ENCODE measurements at places on chromosomes 7 and 10. TPM values are rescaled to one million over a fixed set of nuclear protein-coding genes. Genes with fewer than 3 reads are reported as not detected.

DNA sequence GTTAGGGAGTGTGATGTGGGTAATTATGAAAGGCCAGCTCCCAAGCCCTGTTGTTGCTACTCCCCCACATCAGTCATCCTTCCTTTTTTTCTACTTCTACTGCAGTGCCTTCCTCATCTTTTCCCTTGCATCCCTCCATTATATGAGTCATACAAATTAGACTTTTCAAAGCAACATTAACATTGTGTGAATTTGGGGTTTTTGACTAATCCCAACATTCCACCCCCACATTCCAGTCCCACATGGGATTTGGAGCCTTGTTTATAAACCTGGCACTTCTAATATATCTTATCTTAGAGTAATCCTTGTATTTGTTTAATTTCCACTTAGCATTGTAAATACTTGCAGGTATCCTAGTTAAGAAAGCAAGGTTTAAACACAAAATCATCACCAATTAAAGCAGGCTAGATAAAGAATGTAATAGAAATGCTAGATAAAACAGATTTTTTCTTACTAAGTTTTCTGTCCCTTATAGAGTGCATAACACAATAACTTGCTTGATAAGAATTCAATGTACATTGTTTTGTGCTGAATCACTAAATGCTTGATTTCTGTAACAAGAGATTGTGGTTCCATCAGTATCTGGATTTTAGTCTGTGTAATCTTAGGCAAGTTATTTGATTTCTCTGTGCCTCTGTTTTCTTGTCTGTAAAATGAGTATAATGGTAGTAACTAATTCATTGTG is 165.8 kb downstream of the CFTR start:
- no peak overlapping the region for H3K27ac ChIP-seq
- no peaks in the 10 kb centered on the region for H3K36me3 ChIP-seq
- no peak for DNase-seq
- no peak overlapping the region for H3K4me3 ChIP-seq

LIMK1 gene
- 7.1 TPM for total RNA-seq

ENTPD1 gene
- 16.6 TPM for total RNA-seq

NAMPT gene
- 96.6 TPM for total RNA-seq

DNA sequence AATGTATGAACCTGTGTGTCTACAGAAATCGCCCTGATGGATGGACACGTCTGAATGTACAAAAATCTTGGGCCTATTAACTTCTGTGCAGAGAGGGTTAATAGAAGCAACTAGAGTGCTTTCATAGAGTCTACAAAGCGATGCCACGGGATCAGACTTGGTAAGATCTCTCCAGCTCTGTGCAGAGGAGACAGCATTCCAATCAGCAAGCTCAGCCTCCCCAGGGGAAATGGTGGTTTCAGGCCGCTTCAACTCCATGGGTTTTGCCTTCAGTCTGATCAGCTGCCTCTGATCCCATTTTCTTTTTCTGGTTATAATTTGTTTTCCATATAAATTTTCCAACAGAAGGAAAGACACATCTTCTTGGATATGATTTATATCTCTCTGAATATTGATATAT is 35.1 kb upstream of the COBL start:
- no peaks in the 10 kb centered on the region for H3K36me3 ChIP-seq
- no peaks in the 10 kb centered on the region for H3K4me1 ChIP-seq
- no peaks in the 10 kb centered on the region for H3K27me3 ChIP-seq
- no peak overlapping the region for H3K27ac ChIP-seq
- no peak for DNase-seq
- H3K4me3 ChIP-seq: no peak overlapping the region

NXPH1 gene
- total RNA-seq: not detected

- H3K27me3 ChIP-seq: no peaks in the 10 kb centered on the region
- no peak overlapping the region for H3K4me3 ChIP-seq
- DNase-seq: no peak
- peak overlapping the region; percentile 1 for H3K27ac ChIP-seq
- H3K4me1 ChIP-seq: no peaks in the 10 kb centered on the region
- no peaks in the 10 kb centered on the region for H3K36me3 ChIP-seq
Observed at GRCh38 chr7:116582806-116583444, 58.1 kb downstream of the CAV1 start.

- no peak overlapping the region for H3K4me3 ChIP-seq
- no peaks in the 10 kb centered on the region for H3K36me3 ChIP-seq
- peak overlapping the region; percentile 19 for H3K27ac ChIP-seq
- peaks cover 22% of the 10 kb centered on the region for H3K4me1 ChIP-seq
- peak; percentile 89 for DNase-seq
- no peaks in the 10 kb centered on the region for H3K27me3 ChIP-seq
Observed at GRCh38 chr10:100364735-100365391, 17.8 kb downstream of the SCD start.

- H3K4me3 ChIP-seq: no peak overlapping the region
- no peak for DNase-seq
- H3K4me1 ChIP-seq: no peaks in the 10 kb centered on the region
- H3K27ac ChIP-seq: no peak overlapping the region
- no peaks in the 10 kb centered on the region for H3K27me3 ChIP-seq
Observed at GRCh38 chr7:22113041-22113440, 167.3 kb upstream of the CDCA7L start.

GRCh38 chr10:33556620-33557019 is 222.2 kb upstream of the NRP1 start:
- DNase-seq: no peak
- no peaks in the 10 kb centered on the region for H3K4me1 ChIP-seq
- H3K36me3 ChIP-seq: no peaks in the 10 kb centered on the region
- H3K27ac ChIP-seq: no peak overlapping the region
- no peaks in the 10 kb centered on the region for H3K27me3 ChIP-seq

GOLGA7B gene
- 0.83 TPM for total RNA-seq

DNA sequence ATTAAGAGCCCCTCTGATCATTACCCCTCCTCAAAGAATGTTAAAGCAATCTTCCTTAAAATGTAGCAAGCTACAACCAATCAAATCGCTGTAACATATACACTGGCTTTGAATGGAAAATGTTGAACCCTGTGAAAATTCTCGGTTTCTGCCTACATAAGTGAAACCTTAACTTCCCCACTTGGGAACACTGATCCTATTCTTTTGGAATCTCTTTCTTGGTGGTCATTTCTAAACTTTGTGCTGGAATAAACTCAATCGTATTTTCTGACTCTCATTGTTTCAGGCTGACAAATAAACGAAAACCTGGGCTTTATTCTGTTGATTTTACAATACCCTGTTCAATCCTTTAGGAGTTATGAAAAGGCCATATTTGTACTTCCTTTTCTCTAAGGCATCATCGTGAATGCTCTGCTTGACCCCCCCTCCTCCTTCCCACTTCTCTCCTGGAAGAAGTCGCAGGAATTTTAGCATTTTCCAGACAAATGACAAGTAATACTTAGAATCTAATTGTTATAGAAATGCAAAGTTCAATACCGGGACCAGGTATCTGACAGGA is 155.1 kb upstream of the FAM13C start:
- no peaks in the 10 kb centered on the region for H3K27me3 ChIP-seq
- H3K27ac ChIP-seq: no peak overlapping the region
- no peaks in the 10 kb centered on the region for H3K4me1 ChIP-seq
- no peak overlapping the region for H3K4me3 ChIP-seq

GRCh38 chr7:143043391-143043790 is 8.8 kb upstream of the OR6V1 start:
- H3K4me3 ChIP-seq: no peak overlapping the region
- H3K4me1 ChIP-seq: no peaks in the 10 kb centered on the region
- no peaks in the 10 kb centered on the region for H3K27me3 ChIP-seq
- H3K36me3 ChIP-seq: no peaks in the 10 kb centered on the region
- no peak overlapping the region for H3K27ac ChIP-seq
- DNase-seq: no peak

DNA sequence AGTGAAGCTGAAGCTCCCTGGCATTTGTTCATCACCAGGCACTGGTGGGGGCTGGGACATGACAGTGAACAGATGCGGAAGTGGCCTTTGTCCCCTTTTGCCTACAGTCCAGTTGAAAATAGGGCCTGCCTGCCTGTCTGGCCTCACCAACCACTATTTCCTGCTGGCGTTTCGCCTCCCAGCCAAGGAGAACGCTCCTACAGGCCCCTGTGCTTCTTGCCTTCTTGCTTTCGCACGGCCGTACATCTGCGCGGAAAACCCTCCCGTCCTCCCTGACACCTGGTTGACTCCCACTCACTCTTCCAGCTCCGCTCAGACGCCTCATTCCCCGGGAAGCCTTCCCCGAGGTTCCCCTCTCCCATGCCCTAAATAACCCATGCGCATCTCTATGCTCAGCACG is 317.3 kb downstream of the PRPF18 start:
- H3K27me3 ChIP-seq: no peaks in the 10 kb centered on the region
- H3K36me3 ChIP-seq: no peaks in the 10 kb centered on the region
- H3K4me1 ChIP-seq: no peaks in the 10 kb centered on the region
- no peak overlapping the region for H3K4me3 ChIP-seq
- H3K27ac ChIP-seq: no peak overlapping the region

GRCh38 chr7:32108651-32109050 is 38.4 kb upstream of the PDE1C start:
- H3K36me3 ChIP-seq: no peaks in the 10 kb centered on the region
- no peak overlapping the region for H3K27ac ChIP-seq
- DNase-seq: no peak

DNA sequence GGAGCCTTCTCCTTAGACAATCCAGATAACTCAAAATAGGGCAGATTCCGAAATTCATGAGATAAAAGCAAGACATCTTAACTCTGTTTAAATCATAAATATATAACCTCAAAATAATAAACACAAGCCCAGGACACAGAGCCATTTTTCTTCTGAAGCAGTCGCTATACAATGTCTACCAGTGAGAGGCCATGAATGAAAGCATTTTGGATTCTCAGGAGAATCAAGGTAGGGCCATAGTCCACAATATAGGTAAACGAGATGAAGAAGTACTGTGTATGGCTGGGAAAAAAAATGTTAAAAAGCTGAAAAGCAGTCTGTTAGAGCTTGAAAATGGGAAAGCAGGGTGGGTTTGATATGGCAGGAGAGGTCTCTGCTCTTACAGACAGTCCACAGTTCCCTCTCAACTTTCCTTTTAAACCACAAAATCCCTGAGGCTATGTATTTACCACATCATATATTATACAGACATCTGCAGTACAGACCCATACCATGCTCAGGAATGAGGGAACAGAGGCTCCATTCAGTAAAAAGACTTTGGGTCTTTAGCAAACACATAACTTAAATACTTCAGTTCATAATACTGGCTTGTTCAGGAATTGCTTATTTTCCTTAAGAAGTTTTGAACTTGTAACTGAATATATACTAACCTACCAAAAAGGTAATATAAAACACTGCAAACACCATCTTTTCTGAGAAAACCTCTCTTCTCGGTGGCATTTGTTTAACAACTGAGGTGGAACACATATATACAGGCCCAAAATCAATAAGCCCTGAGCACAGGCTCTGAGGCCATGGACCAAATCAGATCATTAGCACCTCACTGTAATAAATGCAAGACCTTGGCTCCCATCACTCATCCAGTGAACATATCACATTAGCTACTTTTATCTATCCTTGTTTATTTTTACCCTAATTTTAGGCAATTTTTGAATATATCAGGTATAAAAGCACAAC is 109.3 kb downstream of the SORBS1 start:
- no peaks in the 10 kb centered on the region for H3K36me3 ChIP-seq
- no peak overlapping the region for H3K4me3 ChIP-seq
- no peak overlapping the region for H3K27ac ChIP-seq
- no peaks in the 10 kb centered on the region for H3K4me1 ChIP-seq
- DNase-seq: no peak

DNA sequence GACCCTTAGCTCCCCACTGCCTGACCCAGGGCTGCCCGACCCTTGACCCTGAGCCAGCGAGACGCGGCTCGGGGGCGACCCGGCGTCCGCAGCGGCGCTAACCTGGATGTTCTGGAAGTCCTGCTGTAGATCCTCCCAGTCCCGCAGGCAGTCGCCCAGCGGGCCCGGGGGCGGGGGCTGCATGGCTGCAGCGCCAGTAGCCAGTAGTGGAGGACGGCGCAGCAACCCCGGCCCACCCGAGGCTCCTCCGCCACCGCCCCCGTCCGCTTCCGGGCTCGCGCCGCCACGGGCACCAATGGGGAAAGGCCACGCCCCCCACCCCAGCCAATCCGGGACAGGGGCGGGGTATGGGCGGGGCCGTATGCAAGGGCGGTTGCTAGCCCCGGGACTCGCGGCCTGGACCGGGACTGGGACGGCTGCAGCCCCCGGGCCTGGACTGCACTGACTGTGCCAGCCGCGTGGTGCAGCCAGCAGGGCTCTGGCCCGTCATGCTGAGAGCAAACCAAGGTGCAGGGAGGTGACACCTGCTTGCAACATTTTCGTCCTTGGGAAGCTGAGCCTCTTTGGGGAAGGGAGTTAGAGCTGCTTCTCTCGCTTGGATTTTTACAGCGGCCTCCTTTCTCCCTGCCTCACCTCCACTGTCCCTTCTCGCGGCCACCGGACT is at the start of gene TMEM120A:
Gene TMEM120A, minus strand, starts transcription at position 208 of the 664 bp plus-strand sequence. Its CDS starts 25 bp downstream, at position 183.
- H3K36me3 ChIP-seq: peaks cover 4% of the 10 kb centered on the region
- peak; percentile 97 for DNase-seq
- no peaks in the 10 kb centered on the region for H3K4me1 ChIP-seq
- no peaks in the 10 kb centered on the region for H3K27me3 ChIP-seq
- peak within 1 kb of the TSS; percentile 84 for H3K4me3 ChIP-seq
- peak within 1 kb of the TSS; percentile 95 for H3K27ac ChIP-seq

GRCh38 chr10:73803680-73804286 is 7.6 kb downstream of the NDST2 start:
- no peaks in the 10 kb centered on the region for H3K27me3 ChIP-seq
- no peak overlapping the region for H3K4me3 ChIP-seq
- no peak for DNase-seq
- no peaks in the 10 kb centered on the region for H3K4me1 ChIP-seq
- H3K27ac ChIP-seq: no peak overlapping the region

GRCh38 chr10:98423691-98424120 is 8.7 kb upstream of the PYROXD2 start:
- no peaks in the 10 kb centered on the region for H3K4me1 ChIP-seq
- no peaks in the 10 kb centered on the region for H3K27me3 ChIP-seq
- H3K36me3 ChIP-seq: no peaks in the 10 kb centered on the region

GRCh38 chr7:91880016-91880412 is 488 bp downstream of the MTERF1 start:
- H3K27ac ChIP-seq: no peak overlapping the region
- no peak for DNase-seq
- H3K27me3 ChIP-seq: no peaks in the 10 kb centered on the region
- H3K4me3 ChIP-seq: peak overlapping the region; percentile 57

DNA sequence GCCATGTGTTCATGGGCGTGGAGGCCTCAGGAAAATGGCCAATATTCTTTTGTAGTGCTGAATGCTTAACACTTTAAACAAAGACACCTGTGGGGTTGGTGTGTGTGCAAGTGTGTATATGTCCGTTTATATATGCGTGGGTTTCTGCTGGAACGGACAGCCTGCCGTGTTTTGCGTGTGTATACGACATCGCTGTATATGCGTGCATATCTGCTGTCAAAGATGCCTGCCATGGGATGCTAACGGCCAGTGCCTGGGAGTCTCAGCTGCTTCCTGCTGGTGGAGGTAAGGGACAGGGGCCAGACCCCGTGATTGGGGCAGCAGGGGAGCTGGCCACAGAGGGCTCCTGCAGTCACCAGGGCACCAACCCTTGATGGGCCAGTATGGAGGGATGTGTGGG is 216.3 kb upstream of the SHH start:
- no peak overlapping the region for H3K27ac ChIP-seq
- H3K4me3 ChIP-seq: no peak overlapping the region
- DNase-seq: no peak
- H3K27me3 ChIP-seq: no peaks in the 10 kb centered on the region
- no peaks in the 10 kb centered on the region for H3K36me3 ChIP-seq

- H3K27ac ChIP-seq: no peak overlapping the region
- H3K4me1 ChIP-seq: no peaks in the 10 kb centered on the region
- H3K36me3 ChIP-seq: no peaks in the 10 kb centered on the region
- no peak for DNase-seq
- H3K4me3 ChIP-seq: no peak overlapping the region
Observed at GRCh38 chr7:103343332-103343731, 1.2 kb downstream of the DNAJC2 start.

Data from Peyer's patch (tissue), 4 donors.